ENCODE measurements at places on chromosomes 1 and 21. TPM values are rescaled to one million over a fixed set of nuclear protein-coding genes. Genes with fewer than 3 reads are reported as not detected.

BROX gene
- total RNA-seq, result 75.5 TPM

TFF1 gene
- total RNA-seq, result not detected

COA6 gene
- 24.0 TPM for total RNA-seq

DNA sequence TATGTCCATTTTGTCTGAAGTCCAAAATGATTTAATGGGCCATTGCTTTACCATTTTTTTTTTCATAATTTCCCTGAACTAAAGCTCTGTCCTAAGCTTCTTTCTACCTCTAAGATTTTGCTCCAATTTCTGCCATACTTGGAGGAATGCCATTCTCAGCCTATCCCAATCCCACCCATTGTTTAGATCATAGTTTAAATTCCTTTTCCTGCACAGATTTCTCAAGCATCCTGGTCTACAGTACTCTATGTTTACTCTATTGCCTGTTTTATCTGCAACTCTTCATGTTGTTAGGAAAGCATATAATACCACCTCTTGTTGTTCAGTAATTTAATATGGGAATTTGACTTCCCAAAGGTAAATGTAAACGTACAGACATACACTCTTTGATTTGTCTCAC, 30.8 kb downstream of the ADAMTS1 start:
- no peak for DNase-seq

GRCh38 chr1:9101510-9102146, 27.3 kb downstream of the GPR157 start:
- DNase-seq, result peak; percentile 47

DNA sequence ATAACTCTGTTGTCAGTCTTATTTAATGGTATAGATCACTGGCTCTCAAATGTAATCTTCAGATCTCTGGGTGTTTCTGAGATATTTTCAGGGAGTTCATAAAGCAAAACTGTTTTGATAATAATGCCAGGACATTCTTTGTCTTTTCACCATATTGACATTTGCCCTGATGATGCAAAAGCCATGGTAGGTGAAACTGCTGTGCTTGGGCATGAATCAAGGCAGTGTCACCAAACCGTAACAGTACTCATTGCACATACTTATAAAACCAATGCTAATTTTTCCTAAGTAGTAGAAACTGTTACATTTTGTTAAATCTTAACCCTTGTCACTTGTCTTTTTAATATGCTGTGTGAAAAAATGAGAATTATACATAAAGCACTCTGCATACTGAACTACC, 76.0 kb downstream of the RPS6KC1 start:
- peak; percentile 13 for DNase-seq

DNA sequence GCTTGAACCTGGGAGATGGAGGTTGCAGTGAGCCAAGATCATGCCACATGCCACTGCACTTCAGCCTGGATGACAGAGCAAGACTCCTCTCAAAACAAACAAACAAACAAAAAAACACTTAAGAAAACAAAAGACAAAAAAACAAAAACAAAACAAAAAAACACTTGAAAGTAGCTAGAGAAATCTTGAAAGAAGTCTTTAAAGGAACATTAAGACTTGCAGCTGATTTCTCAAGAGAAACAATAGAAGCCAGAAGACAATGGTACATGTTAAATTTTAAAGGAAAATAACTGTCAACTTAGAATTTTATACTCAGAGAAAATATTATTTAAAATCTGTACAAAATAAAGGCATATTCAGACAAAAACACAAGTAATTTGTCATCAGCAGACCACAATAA, 71.3 kb downstream of the HLX start:
- DNase-seq, result no peak

GRCh38 chr1:78168306-78168705, 122.5 kb downstream of the GIPC2 start:
- DNase-seq, result no peak

GRCh38 chr1:36988321-36988720, 46.0 kb downstream of the GRIK3 start:
- DNase-seq, result no peak

GRCh38 chr1:93681101-93681988, at the start of gene BCAR3:
TSS of gene BCAR3 (minus strand) at chr1:93681837. CDS start at chr1:93674930, 6,907 bp downstream.
- no peak for DNase-seq
